Ovary (tissue), 10 donors: ENCODE measurements at places on chromosomes 2 and 18. TPM values are rescaled to one million over a fixed set of nuclear protein-coding genes. Genes with fewer than 3 reads are reported as not detected.

Gene SP140L
- total RNA-seq, result 7.1 TPM

Gene BARD1
- total RNA-seq, result 19.7 TPM

Gene BOLL
- not detected for total RNA-seq

Gene NETO1
- 2.0 TPM for total RNA-seq

Gene FOXI3
- total RNA-seq, result not detected

Gene ZNF804A
- 0.25 TPM for total RNA-seq

Gene SDC1
- total RNA-seq, result 3.0 TPM

Gene MAP2
- 6.3 TPM for total RNA-seq
